ENCODE measurements at places on chromosomes 16 and 17. TPM values are rescaled to one million over a fixed set of nuclear protein-coding genes. Genes with fewer than 3 reads are reported as not detected.

DNA sequence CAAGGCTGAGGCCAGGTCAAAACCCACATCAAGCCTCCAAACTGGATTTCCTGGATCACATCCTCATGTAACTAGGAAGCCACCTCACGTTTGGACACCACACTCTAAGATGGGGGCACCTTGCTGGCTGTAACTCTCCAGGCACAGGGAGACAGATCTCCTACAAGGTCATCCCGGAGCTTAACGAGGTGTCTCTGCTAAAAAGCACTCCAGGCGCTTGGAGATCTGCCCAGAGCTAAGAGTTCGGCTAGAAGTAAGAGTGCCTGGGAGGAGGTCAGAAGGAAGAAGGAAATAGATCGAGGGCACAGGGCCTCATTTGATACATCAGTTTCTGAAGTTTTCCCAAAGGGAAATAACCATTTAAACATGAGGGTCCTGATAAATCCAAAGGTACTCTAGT is 15.9 kb downstream of the PSMB3 start:
- DNase-seq = no peak

- DNase-seq = no peak
These were observed 72.8 kb downstream of the WIPI1 start for GRCh38 chr17:68384471-68384870.

GRCh38 chr17:54102246-54102645 is 279.5 kb downstream of the KIF2B start:
- no peak for DNase-seq

- no peak for DNase-seq
These were observed 48.2 kb upstream of the NSRP1 start for GRCh38 chr17:30068465-30068864.

Gene SEPTIN12
- total RNA-seq = not detected

- DNase-seq = no peak
These were observed 40.2 kb upstream of the SMPD3 start for GRCh38 chr16:68488554-68488953.

GRCh38 chr16:88678224-88678979 is 7.9 kb downstream of the SNAI3 start:
- no peak for DNase-seq

Gene SPATA32
- total RNA-seq = 0.05 TPM

Gene TBC1D3
- not detected for total RNA-seq

DNA sequence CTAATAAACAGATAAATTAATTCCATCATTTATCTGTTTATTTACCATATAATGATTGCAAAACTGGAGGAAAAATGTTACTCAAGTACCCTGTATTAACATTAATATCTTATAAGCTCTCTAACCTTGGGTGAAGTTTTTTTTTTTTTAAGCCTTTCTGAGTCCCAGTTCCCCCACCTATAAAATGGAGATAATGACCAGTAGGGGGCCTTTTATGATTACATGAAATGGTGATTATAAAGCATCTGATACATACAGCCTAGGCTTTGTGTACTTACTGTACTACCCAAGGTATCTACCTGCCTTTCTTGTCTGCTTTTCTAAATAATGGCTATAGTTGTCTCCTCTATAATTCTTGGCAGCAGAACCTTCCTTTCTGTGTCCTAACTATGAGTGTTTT is 22.6 kb downstream of the LRRC36 start:
- no peak for DNase-seq

DNA sequence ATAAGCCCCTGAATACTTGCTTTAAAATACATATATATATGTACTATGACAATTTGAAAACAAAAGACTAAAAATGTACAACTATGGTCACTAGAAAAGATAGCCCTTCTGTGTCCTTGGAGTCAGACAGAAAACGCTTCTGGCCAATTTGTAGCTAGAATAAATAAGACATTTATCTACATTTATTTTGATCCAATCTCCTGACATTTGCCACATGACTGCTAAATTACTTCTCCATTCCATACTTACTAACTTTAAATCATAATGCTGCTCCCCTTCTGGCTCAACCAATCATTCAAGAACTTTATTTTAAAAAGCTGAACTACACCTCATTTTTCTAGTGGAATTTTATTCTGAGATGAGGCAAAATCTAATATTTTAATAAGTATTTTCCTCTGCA is 65.8 kb downstream of the CYTH1 start:
- no peak for DNase-seq

GRCh38 chr17:2610195-2611175 is 17.0 kb downstream of the PAFAH1B1 start:
- DNase-seq = no peak

Gene AMFR
- total RNA-seq = 34.6 TPM

DNA sequence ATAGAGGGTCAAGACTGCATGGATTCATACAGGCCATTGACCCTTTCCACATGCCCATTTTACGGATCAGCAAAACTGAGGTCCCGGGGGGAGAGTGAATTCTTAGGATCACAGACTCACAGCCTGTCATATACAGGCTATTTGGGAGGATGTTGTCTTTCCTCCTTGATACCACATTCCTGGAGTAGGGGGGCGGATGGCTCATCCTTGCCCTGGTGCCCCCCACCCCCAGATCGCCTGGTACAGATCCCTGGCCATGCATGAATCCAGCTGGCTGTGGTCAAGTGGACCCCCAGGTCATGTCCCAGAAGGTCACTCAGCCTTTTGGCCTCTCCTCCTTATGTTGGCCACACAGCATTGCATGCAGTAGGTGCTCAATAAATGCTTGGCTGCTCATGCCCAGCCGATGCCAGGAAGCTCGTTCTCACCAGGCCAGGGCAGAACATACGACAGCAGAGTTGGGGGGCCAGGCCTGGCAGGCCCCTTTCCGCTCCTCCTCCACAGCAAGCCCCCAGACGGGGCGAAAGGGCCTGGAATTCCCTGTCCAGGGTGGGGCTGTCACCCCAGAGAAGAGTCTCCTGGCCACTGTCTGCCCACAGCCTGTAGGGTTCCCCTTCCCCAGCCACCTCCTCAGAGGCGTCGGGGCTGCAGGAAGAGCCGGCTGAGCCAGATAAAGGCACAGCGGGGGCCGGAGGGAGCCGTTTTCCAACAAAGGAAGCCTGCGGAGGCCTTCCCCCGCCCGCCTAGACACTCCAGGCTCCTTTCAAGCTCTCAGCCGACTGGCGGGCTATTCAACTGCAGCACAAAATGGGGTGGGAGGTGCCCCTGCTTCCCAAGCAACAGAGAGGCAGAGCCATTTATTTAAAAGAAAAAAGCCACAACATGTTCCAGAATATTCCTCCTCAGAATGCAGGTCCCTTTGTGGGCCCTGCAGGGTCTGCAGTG is 215.7 kb upstream of the CIBAR2 start:
- no peak for DNase-seq

- DNase-seq = no peak
These were observed 7.5 kb downstream of the LDHD start for GRCh38 chr16:75108792-75109731.

- no peak for DNase-seq
These were observed 1.1 kb downstream of the FOXL1 start for GRCh38 chr16:86579268-86580062.

Gene DHRS7C
- 0.24 TPM for total RNA-seq

DNA sequence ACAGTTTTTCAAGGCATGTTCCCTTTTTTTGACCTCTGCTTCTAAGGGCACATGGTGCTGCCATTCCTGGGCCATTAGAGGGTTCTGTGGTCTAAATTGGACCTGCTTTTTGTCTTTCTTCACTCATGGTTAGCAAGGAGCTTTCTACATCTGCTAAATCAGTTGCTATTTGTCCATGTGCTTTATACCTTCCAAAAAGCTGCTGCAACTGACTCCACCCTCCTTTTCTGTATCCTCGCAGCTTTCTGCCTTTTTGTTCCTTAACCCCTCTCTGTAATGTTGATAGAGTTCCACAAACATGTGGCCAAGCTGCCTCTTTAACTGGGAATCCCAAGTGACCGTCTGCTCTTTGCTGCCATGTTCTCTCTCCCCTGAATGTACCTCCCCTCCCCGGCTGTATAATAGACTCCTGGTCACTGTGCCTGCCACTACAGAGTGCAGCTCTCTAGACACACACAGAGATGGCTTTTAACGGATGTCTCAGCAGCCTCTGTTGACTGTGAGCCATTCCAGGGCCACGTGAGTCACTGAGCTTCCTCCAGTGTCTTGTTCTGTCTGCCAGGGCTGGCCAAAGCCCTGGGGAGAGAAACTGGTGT is 57.4 kb upstream of the TEKT3 start:
- DNase-seq = no peak

Gene CCT6B
- 1.3 TPM for total RNA-seq

DNA sequence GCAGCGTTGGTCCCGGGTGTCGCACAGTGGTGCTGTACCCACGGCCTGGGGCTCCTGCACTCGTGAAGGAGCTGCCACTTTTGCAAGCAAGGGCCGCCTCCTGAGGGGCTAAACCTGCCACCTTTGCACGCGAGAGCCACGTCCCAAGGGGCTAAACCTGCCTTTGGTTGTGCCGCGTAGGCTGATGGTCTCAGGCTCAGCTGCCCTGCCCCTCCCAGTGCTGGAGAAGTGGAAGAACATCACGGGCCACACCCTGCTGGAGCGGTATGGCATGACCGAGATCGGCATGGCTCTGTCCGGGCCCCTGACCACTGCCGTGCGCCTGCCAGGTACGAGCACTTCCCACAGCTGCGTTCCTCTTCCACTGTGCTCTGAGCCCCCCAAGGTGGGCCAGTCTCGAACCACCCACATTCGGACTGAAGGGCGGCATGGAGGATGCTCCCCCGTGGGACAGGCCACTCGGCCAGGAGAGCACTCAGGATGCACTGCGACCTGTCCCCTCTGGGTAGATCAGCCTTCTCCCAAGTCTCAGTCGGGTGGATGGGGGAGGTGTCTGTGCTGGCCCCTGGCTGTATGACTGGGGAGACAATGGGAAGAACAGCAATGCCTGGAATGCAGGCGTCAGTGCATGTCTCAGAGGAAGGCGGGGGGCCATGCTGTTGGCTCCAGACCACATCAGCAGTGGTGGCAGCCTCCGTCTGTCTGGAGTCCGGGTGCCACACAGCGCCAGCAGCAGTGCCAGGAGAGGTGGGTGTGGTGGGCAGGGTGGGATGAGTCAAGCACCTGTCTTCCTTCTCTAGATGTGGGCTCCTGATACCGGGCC is 20.7 kb downstream of the ACSF3 start:
- DNase-seq = no peak

Gene NEUROD2
- total RNA-seq = not detected

Gene ADGRG1
- 5.1 TPM for total RNA-seq

GRCh38 chr16:15915555-15916081 is 27.2 kb upstream of the CEP20 start:
- DNase-seq = no peak

GRCh38 chr17:28598389-28598788 is 436 bp downstream of the SPAG5 start:
- no peak for DNase-seq

- no peak for DNase-seq
These were observed 85.3 kb downstream of the ENGASE start for GRCh38 chr17:79159926-79160325.

DNA sequence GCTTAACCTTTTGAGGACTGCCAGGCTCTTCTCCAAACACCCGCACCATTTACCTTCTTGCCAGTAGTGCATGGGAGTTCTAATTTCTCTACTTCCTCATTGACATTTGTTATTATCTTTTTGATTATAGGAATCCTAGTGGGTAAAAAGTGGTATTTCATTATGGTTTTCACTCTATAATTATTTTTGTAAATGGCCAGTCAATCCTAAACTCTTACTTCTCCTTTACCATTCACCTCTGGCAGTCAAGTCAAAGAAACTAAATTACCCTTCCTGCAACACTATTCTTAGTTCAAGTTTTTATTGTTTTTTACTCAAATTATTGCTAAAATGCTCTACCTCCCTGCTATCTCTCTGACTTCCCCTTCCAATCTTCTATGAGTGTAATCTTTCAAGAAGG is 29.8 kb upstream of the ANKFY1 start:
- no peak for DNase-seq

GRCh38 chr16:31453255-31454204 is 5.8 kb upstream of the ARMC5 start:
- no peak for DNase-seq

Gene RND2
- 0.42 TPM for total RNA-seq

DNA sequence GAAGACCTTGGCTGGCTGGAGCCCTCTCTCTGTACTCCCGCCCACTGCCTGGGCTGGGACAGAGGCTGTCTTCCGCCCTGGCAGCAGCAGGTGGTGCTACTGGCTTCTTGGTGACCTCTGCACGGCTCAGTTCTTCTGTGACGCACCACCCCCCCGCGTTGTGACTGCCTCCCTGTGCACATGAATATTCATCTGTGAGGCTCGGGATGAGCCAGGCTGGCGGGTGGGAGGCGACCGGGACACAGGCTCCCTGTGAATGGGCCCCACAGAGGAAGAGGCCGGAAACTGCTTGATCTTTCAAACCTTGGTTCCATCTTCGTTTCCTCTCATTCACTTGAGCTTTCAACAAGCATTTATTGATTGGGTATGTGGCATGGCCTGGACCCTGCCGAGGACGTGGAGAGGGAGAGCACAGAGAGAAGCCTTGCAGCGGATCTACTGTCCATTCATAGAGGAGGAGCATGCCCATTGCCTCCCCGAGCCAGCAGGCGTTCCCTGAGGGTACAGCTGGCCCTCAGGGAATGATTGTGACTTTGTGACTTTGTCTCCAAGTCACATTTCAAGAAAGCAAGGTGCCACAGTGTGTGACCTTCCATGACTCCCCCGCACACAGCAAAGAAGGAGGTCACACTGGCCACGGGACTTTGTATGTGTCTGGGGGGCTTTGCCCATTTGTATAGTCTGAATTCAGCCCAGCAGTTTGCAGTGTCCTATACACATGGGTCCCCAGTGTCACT is 45.0 kb downstream of the B9D1 start:
- DNase-seq = no peak

DNA sequence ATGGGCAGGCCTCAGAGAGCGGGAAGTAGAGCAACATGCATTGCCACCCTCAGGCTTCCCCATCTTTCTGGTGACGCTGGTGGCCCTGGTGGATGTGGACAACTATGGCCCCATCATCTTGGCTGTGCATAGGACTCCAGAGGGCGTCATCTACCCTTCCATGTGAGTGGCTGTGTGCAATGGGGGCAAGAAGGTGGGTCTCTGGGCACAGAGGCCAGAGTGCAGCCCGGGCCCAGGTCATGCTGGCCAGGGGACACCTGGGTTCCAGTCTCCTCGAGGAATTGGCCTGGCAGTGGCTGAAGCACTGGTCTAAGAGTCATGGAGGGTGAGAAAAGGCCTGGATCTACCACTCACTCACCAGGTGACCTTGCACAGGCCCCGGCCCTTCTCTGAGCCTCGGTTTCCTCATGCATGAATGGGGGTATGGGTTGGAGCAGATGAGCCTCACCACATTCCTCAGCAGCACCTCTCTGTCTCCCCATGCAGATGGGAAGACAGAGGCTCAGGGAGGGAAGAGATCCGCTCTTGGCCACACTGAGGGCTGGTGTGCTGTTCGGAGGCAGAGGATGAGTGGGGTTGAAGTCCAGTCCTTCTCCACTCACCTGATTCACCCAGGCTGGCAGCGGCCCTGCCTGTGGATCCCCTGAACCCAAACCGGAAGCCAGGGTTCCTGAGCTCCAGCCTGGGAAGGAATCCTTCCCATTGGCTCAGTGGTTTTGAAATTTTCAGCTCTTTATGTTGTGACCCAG is 7.2 kb upstream of the ADGRG3 start:
- DNase-seq = no peak

DNA sequence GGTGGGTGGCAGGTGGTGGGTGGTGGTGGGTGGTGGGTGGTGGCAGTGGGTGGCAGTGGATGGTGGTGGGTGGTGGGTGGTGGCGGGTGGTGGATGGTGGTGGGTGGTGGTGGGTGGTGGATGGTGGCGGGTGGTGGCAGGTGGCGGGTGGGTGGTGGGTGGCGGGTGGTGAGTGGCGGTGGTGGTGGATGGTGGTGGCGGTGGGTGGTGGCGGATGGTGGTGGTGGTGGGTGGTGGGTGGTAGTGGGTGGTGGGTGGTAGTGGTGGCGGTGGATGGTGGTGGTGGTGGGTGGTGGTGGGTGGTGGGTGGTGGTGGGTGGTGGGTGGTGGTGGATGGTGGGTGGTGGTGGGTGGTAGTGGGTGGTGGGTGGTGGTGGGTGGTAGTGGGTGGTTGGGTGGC is 423.8 kb upstream of the PSMD7 start:
- no peak for DNase-seq

Gene MEOX1
- 9.0 TPM for total RNA-seq

Data from thymus (tissue), 14 donors.